ENCODE measurements at places on chromosomes 16 and 17.

DNA sequence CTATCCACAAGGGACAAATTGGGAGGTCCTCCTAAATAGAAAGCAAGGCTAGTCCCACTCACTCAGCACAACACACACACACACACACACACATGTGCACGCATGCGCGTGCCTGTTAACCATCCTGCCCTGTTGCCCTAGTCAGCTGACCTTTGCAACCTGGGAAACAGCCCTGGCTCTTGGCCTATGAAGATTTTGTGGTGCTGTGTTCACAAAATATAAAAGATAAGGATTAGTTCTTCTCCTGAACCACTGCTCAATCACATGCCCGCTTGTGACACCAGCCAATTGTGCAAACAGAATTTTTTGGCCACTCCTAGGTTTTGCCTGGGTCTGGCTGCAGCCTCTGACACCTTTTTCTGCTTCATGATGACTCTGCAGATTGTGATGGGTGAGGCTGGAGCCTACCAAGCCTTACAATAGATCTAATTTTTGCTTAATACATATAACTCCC lies 3.3 kb upstream of the CES1 start:
- DNase-seq: no peak

DNA sequence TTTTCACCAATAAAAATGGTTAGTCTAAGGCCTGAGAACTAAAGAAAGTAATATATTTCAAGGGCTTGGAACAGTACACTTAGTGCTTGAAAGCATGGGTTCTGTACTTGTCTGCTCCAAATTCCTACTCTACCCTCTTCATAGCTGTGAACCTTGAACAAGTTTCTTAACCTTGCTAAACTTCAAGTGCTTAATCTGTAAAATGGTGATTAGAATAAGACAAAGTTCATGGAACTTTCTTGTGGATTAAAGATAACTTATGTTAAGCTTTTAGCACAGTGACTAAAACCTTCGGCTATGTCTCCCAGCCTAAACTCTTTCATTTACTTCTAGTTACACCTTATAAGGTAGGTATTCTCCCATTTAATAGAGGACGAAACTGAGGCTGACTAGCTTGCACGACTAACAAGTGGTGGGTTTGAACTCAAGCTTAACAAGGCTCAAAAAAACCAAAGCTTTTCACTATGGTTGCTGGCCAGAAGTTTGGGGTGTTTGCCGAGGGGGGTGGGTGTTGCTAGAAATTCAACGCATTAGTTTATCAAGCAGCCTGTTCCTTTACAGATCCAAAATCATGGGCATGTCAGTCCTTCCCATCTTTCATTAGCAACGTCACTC lies 28.8 kb downstream of the CDRT4 start:
- no peak for DNase-seq

- peak; percentile 60 for DNase-seq
Measured at GRCh38 chr17:20174588-20175265, 165.6 kb downstream of the SPECC1 start.

DNA sequence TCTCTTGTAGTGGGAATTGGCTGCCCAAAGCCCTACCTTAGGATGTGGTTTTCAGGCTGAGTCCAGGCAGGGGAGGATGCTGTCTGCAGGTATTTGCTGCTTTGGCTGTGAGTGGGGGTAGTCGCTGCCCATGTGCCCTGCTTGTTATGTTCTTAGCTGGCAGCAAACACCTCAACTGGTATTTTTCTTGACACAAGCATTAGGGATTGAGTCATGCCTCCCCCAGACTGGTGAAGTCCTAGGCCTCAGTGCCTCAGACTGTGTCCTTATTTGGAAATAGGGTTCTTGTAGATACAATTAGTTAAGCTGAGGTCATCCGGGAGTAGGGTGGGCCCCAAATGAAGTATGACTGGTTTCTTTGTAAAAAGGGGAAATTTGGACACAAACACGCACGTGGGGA lies 808.3 kb upstream of the EEF2KMT start:
- peak; percentile 56 for DNase-seq

GRCh38 chr17:15263206-15263579 lies 1.9 kb downstream of the PMP22 start:
- no peak for DNase-seq

- DNase-seq: no peak
Measured at GRCh38 chr16:3266873-3267537, 10.6 kb upstream of the MEFV start.

- DNase-seq: no peak
Measured at GRCh38 chr17:81206166-81206565, 16.6 kb downstream of the CEP131 start.

DNA sequence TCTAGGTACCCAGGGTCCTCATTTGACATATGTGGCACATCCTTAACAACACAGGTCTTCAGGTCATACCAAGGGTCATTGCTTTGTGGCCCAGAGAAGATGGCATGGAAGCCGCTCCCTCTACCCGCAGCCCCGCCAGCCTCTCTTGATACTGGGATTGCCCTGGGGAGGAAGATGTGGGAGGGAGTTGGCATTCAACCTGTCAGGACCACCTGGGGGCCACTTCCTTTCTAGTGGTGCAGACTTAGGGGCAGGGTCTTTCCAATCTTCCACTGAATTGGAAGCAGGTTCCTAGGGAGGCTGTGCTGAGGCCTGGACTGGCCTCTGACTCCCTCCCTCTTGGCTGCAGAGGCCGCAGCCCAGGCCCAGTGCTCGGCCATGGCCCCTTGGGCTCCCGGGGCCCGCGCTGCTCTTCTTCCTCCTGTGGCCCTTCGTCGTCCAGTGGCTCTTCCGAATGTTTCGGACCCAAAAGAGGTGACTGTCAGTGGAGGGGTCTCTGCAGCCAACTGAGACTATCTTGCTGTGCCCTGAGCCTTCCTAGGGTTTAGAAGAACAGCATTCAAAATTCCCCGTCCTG lies 5.1 kb upstream of the HEXIM1 start:
- DNase-seq: no peak

GRCh38 chr17:35188111-35188510 lies 6.1 kb downstream of the SLC35G3 start:
- no peak for DNase-seq

GRCh38 chr17:68102318-68102758 lies 66.8 kb downstream of the KPNA2 start:
- DNase-seq: no peak

GRCh38 chr17:56694825-56695224 lies 101.3 kb downstream of the NOG start:
- no peak for DNase-seq

GRCh38 chr17:56434610-56435009 lies 158.9 kb upstream of the NOG start:
- no peak for DNase-seq

DNA sequence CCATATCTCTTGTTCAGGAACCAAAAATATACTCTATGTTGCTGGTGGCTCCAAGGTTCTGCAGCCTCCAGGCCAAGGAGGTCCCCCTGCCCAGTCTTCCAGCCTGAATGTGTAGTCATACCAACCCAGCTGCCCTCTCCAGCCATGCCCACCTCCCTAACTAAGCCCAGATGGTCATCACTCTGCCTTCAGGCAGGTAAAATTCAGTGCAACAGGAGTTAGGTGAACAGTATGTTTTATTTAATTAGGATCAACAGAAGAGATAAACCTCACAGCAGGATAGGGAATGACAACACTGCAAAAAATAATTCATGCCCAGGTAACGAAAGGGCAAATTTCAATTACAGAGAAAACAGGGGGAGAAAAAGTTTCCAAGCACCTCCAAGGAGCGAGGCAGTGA lies 9.1 kb downstream of the ZNF423 start:
- DNase-seq: no peak

- no peak for DNase-seq
Measured at GRCh38 chr16:82008957-82009592, 2.2 kb downstream of the SDR42E1 start.

- DNase-seq: peak; percentile 51
Measured at GRCh38 chr16:8567355-8568230, 22.7 kb downstream of the TMEM114 start.

- DNase-seq: no peak
Measured at GRCh38 chr17:57088298-57088697, 3.3 kb downstream of the AKAP1 start.

DNA sequence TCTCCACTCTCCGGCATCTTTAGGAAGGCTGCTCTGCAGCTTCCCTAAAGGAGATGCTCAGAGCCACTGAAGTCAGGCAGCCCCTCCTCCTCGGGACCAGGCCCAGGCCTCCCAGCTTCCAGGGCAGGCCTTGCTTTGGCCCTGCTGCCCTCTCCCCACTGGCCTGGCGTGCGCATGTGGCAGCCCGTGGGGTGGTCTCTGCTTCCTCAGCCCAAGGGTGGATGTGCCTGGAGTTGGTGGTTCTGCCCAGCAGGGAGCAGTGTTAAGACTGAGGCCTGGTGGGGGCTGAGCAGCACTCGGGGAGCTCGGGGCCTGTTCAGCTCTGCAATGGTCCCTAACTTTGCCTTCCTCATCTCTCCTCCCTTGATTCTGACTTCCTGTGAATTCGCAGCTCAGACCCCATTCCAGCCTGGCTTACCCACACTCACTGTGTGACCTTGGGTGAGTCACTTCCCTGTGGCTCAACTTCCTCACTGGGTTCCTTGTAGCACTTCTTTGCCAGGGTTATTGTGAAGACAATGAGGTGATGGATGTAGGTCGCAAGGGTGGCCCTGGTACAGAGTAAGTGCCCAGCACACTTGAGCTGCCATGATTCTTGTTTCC lies 63.2 kb downstream of the NKD1 start:
- DNase-seq: peak; percentile 12

DNA sequence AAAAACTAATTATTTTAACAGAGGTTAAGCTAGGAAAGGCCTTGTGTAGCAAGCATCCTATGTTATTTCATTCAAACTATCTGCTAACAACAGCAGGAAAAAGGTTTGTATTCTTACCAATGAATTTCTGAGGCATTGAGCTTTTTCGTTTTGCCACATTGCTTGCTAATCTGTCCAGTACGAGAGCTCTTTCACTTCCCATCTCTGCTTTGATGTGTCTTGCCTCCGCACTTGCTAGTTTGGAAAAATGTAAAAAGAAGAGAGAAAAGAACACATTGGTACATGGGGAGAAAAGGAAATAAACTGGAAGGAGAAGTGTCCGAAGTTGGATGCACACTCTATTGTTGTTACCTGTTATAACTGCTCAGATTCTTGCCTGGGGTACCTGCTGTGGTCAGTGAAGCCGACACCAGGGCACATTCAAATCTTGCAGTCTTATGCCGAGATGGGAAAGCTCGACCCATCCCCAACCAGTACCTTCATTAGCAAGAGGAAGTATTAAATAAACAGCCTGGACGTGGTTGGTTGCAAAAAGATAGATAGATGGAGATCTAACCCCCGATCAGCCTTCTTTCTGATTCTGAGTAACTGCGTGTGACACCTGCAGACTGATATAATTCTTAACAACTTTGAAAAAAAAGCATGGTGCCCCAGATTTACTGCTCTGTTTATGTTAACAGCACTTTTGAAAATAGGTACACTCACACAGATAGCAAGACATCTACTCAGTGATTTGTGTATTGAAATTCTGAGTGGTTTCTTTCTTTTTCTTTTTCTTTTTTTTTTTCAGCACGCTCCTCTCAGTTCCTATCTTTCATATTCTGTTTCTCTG lies 40.0 kb downstream of the GRB7 start:
- DNase-seq: no peak

DNA sequence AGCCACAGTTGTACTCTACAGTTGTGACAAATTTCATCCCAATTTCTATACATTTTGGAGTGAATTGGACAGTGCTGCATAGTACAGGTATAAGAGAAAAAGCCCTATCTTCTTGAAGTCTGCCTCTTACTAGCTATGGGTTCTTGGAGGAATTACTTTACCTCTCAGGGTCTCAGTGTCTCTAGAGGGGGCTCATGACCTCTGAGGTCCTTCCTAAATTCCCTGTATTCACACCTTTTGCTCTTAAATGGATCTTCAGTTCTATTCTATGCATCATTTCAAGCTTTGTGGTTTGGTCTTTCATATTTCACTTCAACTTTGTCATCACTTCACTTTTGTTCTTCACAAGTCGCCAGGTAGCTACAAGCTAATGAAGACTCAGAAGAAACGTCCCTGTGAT lies 71.2 kb upstream of the ERCC4 start:
- DNase-seq: no peak

DNA sequence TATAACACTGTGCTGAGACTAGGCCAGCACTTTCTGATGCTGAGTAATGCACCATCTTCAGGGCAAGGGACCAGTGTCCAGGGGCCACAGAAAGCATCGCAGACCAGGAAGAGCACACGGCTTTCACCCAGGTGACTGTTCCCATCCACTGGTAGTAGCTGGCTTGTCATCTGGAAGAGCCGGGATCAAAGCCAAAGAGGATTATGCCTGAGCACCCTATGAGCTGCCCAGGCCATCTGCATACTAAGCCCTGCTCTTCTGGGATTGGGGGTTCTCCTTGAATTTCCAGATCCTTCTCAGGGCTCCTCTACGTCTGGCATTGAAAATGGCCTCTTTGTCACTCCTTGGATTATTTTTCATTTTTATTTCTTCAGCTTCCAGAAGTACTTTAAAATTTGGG lies 140.7 kb downstream of the IRX3 start:
- no peak for DNase-seq

DNA sequence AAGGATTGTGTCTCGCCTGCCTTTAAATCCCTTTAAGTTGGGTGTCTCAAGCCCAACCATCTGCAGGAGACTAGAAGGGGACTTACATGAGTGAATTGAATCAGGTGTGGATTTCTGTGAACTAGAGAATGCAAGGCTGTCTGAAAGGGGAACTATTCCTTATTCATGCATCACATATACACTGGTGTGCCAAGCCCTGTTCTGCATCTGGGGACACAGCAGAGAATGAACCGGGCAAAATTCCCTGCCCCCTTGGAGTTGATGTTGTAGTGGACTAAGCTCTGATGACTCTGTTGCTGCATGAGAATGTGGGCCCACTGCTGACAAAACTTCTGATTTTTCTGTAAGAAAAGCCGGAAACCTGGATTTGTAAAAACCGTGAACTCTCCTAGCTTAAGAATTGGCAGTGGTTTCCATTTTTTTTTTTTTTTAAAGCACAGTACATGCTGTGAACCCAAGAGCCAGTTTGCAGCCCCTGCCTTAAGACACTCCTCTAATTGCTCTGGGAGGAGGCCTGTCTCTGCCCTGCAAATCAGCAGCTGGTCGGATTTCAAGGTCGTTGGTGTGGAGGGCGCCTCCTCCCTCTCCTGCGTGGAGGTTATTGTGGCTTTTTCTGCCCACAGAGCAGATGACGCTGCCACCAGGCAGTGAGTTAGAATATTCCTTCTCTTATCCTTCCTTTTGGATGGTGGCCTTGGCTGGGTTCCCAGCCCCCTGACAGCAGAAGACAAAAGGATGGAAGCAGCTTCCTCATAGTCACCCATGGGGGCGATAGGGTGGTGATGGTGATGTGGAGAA lies 131.0 kb downstream of the PRKCB start:
- DNase-seq: no peak

GRCh38 chr17:34580685-34581445 lies 1.5 kb downstream of the TMEM132E start:
- DNase-seq: no peak

DNA sequence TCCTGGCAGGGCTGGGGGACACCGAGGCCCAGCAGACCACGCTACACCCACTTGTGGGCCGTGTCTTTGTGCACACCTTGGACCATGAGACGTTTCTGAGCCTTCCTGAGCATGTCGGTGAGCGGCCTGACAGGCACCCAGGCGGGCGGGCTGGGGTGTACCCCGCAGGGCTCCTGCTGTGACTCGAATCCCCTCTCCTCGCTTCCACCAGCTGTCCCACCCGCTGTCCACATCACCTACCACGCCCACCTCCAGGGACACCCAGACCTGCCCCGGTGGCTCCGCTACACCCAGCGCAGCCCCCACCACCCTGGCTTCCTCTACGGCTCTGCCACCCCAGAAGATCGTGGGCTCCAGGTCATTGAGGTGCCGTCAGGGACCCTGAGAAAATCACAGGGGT lies 1.6 kb downstream of the SGCA start:
- no peak for DNase-seq

All from kidney epithelial cell (primary cell).